T-helper 2 cell (primary cell): ENCODE measurements at places on chromosomes 7 and 10.

GRCh38 chr7:65980478-65981250 is 1.3 kb downstream of the GUSB start:
- peak; percentile 87 for DNase-seq

DNA sequence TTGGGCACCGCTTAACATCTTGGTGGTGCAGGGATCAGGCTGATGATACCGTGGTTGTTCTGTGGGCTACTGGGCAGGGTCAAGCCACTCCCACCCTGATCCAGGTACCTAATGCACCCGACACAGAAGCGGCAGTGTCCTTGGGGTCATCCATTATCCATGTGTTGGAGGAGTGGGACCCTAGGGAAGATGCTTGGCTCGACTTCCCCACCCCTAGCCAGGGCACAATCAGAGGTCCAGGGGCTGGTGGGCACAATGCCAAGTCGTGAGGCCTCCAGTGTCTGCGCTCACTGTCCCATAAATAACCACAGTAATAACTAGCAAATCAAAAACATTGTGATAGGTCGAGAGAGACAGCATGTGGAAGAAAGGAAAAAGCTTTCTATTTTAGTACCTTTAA is 37.7 kb downstream of the HTRA1 start:
- no peak for DNase-seq

DNA sequence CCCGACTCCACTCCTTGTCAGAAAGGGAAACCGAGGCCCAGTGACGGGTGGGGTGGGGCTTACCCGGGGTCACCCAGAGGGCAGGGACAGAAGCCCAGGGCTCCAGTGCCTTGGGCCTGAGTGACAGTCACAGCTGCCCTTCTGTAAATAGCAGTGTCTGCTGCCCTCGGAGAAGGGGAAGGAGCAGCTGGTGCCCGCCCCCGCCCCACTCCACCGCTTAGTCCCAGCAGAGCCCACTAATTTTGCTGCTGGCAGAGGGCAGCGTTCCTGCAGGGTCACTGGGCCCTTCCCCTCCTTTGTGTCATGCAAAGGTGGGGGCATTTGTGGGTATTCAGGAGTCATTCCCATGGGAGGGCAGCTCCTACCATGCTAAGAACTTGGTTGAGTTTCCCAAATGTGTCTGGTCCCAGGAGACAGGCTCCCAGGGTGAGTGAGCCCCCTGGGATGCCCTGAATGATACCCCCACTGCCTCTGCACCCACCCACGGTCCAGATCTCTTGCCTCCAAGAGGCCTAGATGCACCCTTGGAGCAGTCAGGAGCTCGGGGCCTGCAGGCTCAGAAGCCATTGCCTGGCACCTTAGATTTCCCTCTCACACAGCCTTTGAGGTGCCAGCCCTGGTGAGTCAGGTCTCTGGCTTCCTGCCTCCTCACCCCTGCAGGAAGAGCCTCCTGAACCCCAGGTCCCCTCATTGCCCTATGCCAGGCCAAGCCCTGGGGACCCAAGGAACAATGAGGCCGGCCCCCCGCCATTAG is 17.2 kb downstream of the SH2B2 start:
- no peak for DNase-seq

DNA sequence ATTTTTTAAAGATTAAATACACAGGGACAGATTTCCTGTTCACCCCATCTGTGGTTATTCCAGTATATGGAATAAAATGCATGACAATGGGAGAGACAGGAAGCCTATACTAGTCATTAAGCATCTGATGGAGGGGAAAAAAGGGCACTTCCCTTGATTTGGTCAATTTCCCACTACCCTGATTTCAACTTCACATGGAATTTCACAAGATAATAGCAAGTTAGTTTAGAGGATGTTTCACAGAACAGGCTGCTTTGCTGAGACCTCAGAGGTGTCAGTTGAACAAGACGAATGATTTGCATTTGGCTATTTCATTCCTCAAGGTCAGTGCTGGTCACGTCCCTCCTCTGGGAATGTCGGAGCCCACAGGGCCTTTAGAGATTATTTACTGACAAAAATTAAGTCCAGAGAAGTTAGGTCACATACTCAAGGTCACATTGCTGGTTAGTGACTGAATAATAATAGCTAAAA is 4.7 kb upstream of the ITPRIP start:
- DNase-seq: no peak

GRCh38 chr7:14807507-14807906 is 95.0 kb downstream of the DGKB start:
- no peak for DNase-seq

- no peak for DNase-seq
Observed at GRCh38 chr10:126570621-126571602, 99.6 kb downstream of the C10orf90 start.

DNA sequence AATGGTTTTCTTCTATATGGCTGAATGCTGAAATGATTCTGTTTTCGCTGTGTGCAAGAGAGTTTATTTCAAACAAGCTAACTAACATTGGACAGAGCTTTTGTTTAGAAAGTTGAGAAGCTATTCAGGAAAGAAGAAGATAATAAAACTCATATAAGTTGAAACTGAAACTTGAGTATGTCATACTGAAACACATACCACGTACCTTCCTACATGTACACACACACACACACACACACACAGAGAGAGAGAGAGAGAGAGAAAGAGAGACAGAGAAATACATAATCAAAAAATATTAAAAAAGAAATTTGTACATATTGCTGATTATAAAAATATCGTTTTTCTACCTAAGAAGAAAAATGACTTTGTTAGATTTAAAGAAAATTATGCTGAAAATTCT is 561.9 kb upstream of the KCND2 start:
- DNase-seq: no peak

DNA sequence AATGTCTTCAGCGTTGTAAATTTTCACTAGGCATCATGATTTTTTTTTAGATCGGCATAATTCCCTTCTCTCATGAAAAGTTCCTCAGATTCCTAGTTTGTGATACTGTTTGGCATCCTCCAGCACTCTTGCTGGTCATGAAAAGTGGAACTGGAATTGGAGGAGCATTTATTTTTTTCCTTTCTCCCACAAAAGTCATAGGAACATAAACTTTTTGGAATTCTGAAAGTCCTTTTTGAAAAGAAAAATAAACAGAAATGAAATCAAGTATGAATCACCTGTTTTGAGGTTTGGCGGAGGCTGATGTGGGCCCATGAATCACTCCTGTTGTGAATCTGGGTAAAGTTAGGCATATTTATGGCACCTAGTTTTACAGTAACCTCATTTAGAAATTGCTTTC is 17.7 kb downstream of the CACNB2 start:
- no peak for DNase-seq

GRCh38 chr10:89699581-89700064 is 1.8 kb upstream of the KIF20B start:
- no peak for DNase-seq

DNA sequence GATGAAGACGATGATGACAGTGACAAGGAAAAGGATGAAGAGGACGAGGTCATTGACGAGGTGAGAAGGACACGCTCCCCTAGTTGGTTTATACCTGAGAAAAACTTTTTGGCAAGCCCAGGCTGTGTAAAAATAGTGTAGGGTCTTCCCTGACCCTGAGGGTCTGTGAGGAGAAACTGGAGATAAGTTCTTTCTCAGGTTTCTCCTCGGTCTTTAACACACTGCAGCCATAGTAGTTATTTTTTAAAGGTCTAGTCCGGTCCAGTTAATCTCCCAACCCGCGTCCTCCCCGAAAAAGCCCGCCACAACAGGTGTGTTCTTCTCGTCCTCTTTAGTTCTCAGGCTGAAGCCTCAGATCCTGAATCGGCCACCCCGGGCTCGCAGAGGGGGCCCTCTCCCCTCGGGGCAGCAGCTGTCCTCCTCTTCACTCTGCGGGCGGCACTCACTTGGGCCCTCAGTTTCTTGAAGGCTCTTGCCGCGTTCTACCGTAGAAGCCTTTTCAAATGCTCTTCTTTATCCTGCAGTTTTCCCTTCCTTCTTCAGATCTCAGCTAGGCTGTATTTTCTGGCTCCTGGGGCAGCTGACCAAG is 411 bp downstream of the BCCIP start:
- no peak for DNase-seq

- DNase-seq: no peak
Observed at GRCh38 chr7:99392046-99392445, 16.4 kb downstream of the PDAP1 start.

GRCh38 chr7:108012499-108013430 is 9.8 kb upstream of the LAMB1 start:
- DNase-seq: no peak

DNA sequence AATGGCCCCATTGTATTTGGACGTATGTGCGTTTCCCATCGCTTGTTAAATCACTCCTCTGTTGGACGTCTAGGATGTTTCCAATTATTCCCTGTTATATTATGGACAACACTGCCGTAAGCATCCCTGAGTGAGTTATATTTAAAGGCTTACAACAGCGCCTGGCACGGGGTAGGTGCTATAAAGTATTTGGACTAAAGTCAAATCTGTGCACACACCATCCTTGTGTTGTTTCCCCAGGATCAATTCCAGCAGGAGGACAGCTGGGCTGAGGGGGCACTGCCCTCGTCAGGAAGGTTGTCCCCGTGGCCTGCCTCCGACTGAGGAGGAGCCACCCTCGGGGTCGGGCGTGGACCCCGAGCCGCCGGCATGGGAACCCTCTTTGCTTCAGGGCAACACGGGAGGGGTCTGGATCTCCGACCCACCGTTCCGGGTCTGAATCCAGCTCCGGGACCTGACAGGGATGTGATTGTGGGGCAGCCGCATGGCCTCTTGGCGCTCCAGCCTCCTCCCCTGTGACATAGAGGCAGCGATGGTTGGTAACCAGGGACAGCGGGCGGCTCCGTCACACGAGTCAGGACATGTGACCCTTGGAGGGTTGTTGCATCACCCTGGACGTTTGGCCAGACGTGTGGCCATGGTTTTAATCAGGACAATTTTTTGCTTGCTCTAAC is 1.5 kb upstream of the JAKMIP3 start:
- DNase-seq: no peak

- DNase-seq: no peak
Observed at GRCh38 chr7:50838675-50839377, 56.1 kb upstream of the GRB10 start.

GRCh38 chr10:10860455-10860976 is 157.2 kb upstream of the CELF2 start:
- DNase-seq: no peak

- no peak for DNase-seq
Observed at GRCh38 chr7:101990811-101991418, 173.5 kb downstream of the CUX1 start.

- no peak for DNase-seq
Observed at GRCh38 chr10:124222988-124223710, 129.8 kb upstream of the CHST15 start.

DNA sequence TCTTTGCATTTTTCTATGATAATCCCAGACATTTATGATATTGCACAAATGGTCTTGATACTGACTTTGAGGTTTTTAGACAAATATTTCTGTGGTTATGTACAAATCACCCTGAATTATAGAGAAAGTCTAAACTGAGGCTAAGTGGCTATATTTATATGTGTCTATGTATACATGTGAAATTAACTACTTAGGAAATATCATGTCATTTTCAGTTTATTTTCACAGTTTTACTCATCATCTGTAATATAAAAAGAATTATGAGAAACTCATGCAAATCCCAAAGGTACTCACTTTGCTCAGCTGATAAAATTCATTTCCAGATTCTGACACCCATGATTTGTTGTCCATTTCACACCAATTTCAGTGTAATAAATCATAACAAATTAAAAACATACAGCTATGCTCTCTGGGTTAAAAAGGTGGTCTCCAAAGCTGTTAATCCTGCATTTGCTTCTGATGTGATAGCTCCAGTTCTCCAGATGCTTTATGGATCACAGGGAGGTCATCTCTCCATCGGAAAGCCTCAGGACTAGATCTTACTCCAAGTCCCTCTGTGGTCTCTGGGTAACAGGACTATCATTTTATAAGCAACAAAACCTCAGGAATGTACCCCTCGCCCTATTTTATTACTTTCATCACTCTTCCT is 673.9 kb downstream of the PARD3 start:
- no peak for DNase-seq

- no peak for DNase-seq
Observed at GRCh38 chr7:154931906-154932305, 71.0 kb downstream of the PAXIP1 start.

DNA sequence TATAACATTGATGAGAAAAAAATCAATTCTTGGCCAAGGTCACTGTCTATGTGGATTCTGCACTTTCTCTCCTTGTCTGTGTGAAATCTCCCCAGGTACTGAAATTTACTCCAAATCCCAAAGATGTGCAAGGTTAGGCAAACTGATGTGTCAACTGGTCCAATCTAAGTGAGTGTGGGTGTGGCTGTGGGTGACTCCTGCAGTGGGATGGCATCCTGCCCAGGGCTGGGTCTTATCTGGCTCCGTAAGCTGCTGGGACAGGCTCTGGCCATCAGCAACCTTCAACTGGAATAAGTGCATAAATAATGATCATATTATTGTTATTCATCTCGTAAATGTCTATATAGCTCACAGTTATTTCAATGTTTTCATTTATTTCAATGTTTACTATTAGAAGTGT is 79.3 kb downstream of the JCAD start:
- DNase-seq: no peak

- DNase-seq: no peak
Observed at GRCh38 chr10:91642831-91643692, 10.2 kb upstream of the PPP1R3C start.

DNA sequence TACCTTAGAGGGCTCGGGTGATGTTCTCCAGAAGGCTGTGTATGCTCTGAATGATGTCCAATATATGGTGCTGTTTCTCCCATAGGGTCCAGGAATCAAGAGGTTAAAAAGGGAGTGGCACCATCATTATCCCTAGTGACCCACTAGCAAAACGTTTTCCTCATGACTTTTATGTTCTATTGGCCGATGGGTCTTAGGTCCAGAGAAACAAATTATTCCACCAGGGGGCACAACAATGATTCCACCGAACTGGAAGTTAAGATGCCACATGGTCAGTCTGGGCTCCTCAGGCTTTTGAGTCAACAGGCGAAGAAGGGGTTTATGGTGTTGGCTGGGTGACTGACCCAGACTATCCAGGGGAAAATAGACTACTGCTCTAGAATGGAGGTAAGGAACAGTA is 256.1 kb downstream of the COBL start:
- no peak for DNase-seq
